ENCODE measurements at places on chromosomes 5 and 9.

GRCh38 chr5:103273952-103274351, 15.4 kb downstream of the MACIR start:
- DNase-seq, result no peak

DNA sequence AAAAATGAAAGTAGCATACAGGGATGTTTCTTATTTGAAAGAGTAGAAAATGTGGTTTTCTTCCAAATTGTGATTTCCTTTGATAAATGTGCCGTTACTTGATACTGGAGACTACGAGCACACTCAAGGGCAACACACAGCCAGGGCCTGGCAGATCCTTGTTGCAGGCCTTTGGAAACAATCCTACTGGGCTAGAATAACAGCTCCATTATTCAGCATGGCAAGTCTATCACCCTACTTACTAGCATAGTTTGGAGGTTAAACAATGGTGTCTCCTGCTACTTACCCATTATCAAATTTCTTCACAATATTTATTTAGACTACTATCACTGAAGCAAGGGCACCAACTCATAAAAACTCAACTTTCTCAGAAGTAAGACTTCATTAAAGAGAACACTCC, 140.8 kb upstream of the ZNF608 start:
- DNase-seq, result no peak

DNA sequence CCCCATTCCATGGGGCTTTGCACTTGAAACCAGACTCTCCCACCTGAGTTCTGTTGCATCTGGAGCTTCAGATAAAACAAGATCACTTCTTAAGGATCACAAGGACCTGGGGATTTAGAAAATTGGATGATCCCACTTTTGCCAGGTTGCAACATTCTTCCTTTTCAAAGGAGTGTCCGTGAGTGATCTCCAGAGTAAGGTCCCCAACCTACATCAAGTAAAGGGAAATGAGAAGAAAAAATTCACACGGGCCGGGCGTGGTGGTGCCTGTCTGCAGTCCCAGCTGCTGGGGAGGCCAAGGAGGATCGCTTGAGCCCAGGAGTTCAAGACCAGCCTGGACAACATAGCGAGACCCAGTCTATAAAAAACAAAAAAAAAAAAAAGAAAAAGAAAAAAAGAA, 41.2 kb upstream of the COL5A1 start:
- no peak for DNase-seq

DNA sequence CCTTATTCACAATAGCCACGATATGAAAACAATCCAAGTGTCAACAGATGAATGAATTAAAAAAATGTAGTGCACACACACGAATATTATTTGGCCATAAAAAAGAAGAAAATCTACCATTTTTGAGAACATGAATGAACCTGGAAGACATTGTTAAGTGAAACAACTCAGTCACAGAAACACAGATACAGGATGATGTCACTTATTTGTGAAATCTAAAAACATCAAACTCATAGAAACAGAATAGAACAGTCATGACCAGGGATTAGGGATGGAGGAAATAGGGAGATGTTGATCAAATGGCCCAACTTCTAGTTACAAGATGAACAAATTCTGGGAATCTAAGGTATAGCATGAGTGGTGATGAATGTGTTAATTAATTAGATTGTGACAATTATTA, 72.3 kb downstream of the MACIR start:
- DNase-seq, result no peak

GRCh38 chr5:107321906-107322305, 348.8 kb downstream of the EFNA5 start:
- no peak for DNase-seq

- DNase-seq, result no peak
These were observed 72.1 kb downstream of the C7 start for GRCh38 chr5:40981420-40981819.

GRCh38 chr5:158154226-158155005, 295.5 kb upstream of the CLINT1 start:
- no peak for DNase-seq

DNA sequence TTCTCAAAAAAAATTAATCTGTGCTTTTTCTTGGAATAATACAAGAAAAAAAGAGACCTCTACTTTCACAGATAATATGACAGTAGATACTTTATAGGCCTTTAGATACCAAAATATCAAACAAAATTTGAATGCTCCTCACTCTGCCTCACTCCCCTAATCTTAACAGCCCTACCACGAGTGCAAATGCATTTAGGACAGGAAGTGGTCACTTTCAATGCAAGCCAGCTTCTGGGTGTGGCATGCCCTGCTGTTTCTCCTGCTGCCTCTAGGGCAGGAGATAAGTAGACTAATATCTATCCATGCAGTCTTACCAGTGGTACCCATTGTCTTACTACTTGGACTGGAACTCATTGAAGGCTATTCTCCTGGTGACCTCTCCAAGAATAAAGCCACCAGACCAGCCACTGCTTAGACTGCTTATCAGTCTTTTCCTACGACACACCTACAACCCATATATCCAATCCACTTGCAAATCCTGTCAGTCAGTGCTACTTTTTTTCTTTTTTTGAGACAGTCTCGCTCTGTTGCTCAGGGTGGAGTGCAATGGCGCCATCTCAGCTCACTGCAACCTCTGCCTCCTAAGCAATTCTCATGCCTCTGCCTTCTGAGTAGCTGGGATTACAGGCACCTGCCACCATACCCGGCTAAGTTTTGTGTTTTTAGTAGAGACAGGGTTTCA, 23.0 kb downstream of the FRRS1L start:
- DNase-seq, result no peak

DNA sequence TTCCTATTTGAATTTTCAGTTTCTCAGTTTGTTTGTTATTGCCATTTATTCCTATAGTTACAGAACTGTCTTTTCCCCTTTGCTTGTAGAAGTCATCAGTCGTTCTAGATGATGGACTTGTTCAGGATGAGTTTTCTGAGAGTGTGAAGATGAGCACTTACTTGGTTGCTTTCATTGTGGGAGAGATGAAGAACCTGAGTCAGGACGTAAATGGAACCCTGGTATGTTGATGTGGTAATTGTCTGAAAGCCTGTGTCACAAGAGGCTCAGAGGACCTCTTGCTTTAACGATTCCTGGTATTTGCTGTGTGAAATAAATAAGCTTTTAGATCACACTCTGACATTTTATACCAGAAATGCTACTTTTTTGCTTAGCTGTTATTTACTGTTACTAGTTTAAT, 50.6 kb downstream of the LNPEP start:
- no peak for DNase-seq

GRCh38 chr9:129857207-129857606, 21.9 kb downstream of the USP20 start:
- DNase-seq, result no peak

- no peak for DNase-seq
These were observed 12.1 kb downstream of the FAM78A start for GRCh38 chr9:131264231-131264630.

- DNase-seq, result no peak
These were observed 6.9 kb downstream of the C7 start for GRCh38 chr5:40916226-40916625.

DNA sequence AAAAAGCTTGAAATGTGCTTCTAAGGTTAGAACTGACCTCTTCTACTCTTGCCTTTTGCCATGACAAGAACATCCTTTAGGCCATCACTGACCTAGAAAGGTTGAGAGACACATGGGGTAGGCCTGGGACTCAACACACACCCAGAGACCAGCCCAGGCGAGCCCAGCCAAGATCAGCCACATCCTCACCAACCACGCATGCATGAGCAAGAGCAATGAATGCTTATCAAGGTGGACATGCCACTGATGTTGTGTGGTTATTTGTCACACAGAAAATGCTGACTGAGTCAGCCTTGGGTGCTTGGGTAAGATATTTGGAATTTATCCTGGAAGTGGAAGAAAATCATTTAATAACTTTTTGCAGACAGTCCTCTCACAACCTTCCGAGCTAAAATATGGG, 39.4 kb downstream of the SMIM23 start:
- no peak for DNase-seq

- DNase-seq, result no peak
These were observed 398.9 kb downstream of the ACTL7B start for GRCh38 chr9:108456903-108457302.

- no peak for DNase-seq
These were observed 446.5 kb downstream of the EFNA5 start for GRCh38 chr5:107224272-107224671.

Measured in activated CD4-positive, alpha-beta T cell treated with anti-CD3 and anti-CD28 coated beads, Interleukin-2, amount 50 U/mL, for 24 hours (primary cell).